NCI-H1436 treated with DMSO at 0.1 percent for 48 hours (cell line): ENCODE measurements at places on chromosomes 12 and 14.

GRCh38 chr12:89041078-89041477 lies 311.2 kb downstream of the DUSP6 start:
- no peak for DNase-seq

GRCh38 chr12:69651922-69652321 lies 41.2 kb upstream of the LRRC10 start:
- no peak for DNase-seq

DNA sequence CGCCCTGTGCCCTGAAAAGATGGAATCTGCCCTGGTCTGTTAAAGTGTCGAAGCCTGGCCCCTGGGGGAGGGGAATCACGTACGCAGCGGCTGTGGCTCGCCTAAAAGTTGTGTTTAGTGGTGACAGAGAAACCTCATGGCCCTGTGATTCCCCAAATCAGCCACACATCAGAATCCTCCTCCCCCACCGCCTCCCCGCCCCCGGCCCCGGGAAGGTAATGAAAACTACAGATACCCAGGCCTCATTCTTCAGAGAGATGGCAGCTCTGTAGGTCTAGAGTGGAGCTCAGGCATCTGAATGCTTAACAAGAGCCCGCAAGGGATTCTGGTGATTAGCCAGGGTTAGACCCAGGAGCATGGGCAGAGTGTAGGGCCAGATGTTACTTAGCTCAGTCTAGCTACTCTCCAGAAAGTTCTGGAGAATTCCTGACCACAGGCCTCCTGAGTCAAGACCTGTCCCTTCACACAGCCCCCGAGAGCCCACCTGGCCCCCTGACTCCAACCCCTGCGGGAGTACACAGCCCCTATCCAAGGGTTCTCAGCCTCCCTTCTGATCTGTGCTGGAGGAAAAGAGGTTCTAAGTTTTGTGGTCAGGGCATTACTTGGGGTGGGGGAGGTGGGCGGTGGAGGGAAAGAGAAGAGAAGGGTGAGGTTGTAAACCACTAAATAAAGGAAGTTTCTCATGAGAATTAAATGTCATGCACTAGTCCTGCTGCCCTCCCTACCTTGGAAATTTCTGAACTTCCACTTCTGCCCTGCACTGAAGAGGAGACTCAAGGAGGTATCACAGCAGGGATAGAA lies 114.8 kb downstream of the PLXNC1 start:
- DNase-seq, result no peak

- DNase-seq, result no peak
Observed at GRCh38 chr14:55241673-55242072, 29.5 kb upstream of the FBXO34 start.

DNA sequence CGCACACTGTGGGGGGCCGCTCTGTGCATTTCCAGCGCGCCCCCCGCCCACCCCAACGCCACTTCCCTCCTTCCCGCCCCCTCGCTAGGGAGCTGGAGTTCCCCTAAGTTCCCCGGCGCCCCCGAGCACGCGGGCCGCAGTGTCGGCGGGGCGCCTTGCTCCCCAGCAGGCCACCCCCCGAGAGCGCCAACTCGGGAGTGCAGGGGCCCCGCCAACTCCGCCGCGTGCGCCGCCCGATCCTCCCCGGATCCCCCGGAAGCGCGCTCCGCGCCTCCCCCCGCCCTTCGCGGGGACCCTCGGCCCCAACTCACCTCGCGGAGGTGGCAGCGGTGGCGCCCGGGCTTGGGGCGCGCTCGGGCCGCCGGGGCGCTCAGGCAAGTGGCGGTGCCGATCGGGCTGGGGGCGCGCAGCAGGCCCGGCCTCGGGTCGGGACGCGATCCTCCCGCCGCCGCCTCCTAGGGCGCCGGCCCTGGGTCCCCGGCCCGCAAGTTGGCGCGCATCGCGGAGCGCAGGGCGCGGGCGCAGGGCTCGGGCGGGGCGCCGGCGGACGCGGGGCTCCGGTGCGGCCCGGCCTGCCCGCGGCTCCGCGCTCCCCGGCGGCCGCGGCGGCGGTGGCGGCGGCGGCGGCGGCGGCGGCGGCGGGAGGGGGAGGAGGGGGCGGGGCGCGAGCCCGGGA lies at the start of gene NCOR2:
TSS of gene NCOR2 (minus strand) at position 616 of the 676 bp plus-strand sequence. CDS start 72,361 bp downstream, outside the sequence.
- DNase-seq, result no peak

DNA sequence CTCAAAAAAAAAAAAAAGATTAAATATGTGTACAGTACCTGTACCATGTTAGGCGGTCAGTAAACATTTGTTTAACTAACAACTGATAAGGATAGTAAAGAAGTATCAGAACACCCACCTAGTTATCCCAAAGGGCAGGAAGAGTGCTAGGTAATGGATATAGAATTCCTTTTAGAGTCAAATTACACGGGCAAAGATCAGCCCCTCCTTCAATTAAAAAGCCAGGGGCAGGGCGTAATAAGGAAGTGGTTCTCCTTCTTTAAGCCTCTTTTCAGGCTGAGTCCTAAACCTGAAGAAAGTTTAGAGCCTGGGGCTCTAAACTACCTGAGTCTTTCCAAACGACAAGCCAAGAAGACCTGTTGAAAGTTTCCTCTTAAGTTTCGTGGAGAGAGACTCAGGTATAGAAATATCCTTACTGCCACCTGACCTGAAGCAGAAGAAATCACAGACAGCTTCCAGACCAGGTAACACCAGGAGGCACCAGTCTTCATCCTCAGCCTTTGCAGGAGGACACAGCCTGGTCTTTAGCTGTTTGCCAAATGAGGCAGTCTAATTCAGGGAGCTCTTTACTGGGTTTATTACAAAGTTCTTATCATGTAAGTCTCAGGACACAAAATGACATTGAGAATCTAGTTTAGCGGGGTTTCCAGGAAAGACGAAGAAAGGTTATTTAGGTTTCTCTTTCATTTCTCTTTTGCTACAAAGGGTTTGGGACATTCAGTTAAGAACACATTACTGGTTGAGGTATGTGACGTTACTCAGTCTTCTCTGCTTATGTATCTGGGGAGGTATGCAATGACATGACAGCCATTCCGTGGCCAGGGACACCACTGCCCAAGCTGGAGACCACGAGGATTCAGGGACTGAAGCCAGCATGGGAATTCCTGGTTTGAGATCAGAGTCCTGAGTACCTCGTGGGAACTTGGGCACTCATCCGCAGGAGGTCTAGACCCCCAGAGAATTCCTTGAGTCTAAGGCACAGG lies at the start of gene BCL2L14:
TSS of gene BCL2L14 (plus strand) at position 266 of the 983 bp plus-strand sequence. CDS start 8,367 bp downstream, outside the sequence.
- DNase-seq, result no peak

DNA sequence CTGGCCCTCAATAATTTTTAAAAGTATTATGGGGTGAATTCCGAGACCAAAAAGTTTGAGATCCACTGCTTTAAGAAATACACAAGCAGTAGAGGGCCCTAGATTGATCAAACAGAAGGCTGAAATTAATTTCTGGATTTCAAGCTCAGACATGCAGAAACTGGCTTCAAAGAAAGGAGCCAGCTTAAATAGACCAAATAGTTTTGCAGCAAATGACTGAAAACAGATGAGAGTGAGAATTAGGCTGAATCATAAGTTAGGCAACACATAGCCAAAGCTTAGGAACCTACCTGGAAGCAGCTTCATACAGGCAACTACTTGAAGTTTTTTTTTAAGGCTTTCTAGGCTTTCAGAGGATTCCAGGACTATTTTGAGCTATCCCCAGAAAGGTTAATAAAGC lies 12.4 kb downstream of the ATF7 start:
- DNase-seq, result no peak

DNA sequence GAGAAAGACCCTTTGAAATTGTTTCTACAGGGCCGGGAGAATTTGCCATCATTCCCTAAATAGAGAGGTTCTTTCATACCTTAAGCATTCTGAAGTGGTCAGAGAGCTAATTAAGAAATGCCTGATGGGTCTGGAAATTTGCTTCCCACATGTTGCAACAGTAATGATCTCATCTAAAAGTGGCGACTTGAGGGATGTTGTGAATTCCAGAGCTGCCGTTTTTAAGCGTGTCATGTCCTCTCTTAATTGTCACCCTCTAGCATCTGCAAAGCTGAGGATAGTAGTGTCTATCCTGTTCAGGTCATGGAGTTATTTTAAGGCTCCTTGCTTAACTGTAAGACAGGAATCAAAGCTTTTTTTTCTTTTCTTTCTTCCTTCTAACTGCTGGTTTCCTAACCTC lies 60.4 kb downstream of the FOS start:
- no peak for DNase-seq

GRCh38 chr12:96397756-96398423 lies 2.3 kb downstream of the CDK17 start:
- no peak for DNase-seq

GRCh38 chr14:34502001-34502400 lies 37.5 kb downstream of the EAPP start:
- no peak for DNase-seq

- no peak for DNase-seq
Observed at GRCh38 chr14:53520078-53520928, 367.2 kb upstream of the DDHD1 start.

- DNase-seq, result no peak
Observed at GRCh38 chr14:23513818-23514643, 37.5 kb downstream of the ZFHX2 start.

DNA sequence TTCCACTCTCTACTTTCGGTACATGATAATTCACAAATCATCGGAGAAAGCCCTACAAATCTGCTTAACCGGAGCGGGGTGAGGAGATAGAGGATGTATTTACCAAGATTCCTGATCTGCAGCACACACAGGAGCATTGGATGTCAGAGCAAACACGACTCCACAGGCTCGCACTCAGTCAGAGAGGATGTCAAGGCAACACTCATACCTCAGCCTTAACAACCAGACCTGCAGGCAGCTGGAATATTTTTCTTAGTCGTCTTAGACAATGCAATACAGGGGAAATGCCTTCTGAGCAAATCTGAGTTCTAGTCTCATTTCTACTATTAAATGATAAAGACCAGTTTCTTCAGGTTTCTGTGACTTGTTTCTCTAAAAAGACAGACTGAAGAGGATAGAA lies 159.3 kb upstream of the CPNE8 start:
- DNase-seq, result no peak

- DNase-seq, result no peak
Observed at GRCh38 chr14:67577909-67578749, 21.9 kb downstream of the PIGH start.

- DNase-seq, result no peak
Observed at GRCh38 chr14:99497341-99497740, 16.1 kb downstream of the CCNK start.

DNA sequence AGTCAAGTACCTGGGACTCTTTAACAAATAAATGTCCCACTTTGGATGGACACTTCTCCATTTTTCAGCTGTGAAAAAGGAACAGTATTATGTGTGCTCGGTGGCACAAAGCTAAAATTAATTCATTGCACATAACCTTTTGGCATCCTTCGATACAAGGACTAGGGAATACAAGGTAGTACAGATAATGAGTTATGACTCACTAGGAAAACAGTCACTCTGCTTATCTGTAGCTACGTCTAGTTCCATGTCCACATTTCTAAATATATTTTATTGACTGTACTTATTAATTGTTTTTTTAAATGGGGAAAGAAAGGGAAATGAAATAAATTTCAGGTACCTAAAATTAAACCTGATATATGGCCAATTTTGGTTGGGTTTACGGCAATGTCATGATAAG lies 35.2 kb upstream of the RIC8B start:
- no peak for DNase-seq

GRCh38 chr14:28603606-28604005 lies 163.0 kb upstream of the FOXG1 start:
- no peak for DNase-seq

GRCh38 chr14:89987161-89987475 lies 31.4 kb downstream of the TDP1 start:
- no peak for DNase-seq

GRCh38 chr12:38905480-38906351 lies at the start of gene CPNE8:
CPNE8 (minus strand) TSS chr12:38905591; CDS start chr12:38905534, 57 bp downstream.
- DNase-seq, result no peak

GRCh38 chr12:26043135-26044006 lies 81.5 kb downstream of the BHLHE41 start:
- no peak for DNase-seq

- DNase-seq, result no peak
Observed at GRCh38 chr12:12275874-12276273, 9.0 kb upstream of the LRP6 start.

DNA sequence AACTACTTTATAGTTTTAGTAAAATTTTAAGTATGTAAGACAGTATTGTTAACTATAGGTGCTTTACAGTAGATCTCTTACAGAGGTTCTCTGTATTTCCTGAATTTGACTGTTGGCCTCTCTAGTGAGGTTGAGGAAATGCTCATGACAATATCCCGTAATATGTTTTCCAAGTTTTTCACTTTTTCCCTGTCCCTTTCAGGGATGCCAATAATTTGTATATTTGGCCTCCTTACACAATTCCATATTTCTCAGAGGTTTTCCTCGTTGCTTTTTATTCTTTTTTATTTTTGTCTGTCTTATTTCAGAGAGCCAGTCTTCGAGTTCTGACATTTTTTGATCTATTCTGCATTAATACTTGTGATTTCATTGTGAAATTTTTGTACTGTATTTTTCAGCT lies 233.7 kb upstream of the PDE3A start:
- no peak for DNase-seq

DNA sequence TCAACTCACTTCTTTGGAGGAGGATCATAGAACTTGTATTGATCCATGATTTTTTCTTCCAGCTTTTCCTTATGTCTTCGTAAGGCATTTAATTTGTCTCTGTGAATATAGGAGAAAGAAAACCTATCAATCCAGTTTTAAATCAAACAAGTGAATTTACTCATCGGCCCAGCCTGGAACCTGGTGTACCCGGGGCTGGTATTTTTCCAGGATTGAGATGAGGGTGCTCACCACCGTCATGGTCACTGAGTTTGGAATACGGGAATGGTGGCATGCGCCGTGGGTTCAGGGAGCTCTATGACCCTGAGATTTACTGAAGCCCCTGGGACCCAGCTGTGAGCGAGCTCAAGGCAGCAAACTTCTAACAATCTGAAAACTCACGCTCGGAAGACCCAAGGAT lies 46.5 kb upstream of the GPR68 start:
- DNase-seq, result no peak

GRCh38 chr12:56031987-56032386 lies 9.7 kb upstream of the RPS26 start:
- DNase-seq, result no peak
